ENCODE measurements at places on chromosomes 2 and 18.

DNA sequence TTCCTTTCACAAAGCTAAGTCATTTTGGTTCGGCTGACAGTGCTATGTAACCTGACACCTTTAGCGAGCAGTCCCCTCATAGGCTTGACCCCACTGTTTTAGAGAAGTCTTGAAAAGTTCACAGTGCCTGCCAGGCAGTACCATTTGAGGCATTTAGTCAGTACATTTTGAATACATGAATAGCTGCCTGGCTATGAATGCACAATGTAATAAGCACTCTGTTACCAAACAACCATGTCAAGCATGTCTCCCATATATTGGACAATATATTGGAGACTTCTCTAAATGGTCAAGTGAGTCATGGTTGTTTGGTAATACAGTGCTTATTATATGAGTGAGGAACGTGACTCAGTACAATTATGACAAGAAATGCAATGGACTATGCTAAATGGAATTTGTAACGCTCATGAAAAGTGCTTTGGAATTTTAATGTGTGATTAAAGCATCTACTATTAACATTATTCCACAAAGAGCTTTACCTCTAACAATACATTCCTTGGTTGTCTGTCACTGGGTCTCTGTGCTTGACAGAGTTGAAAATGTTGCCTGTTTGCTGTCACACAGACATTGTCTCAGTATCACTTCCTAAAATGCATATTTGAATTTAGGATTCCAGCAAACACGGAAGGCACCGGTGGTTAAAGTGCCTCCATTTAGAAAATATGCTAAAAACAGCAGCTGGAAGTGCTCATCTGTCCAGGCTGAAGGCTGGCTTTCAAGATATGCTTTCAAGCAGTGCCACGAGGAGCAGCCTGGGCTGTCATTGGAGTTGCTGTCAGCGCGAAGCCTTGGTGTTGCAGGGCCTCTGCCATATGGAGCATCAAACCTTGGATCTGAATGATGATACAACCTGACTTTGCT lies 458.6 kb downstream of the FBXO15 start:
- DNase-seq = no peak

- no peak for DNase-seq
Measured at GRCh38 chr2:72235497-72236415, 88.1 kb upstream of the CYP26B1 start.

GRCh38 chr2:12451726-12452125 lies 265.0 kb upstream of the TRIB2 start:
- no peak for DNase-seq

- no peak for DNase-seq
Measured at GRCh38 chr18:42712065-42712464, 403.4 kb downstream of the RIT2 start.

- DNase-seq = no peak
Measured at GRCh38 chr2:57674025-57674424, 372.6 kb upstream of the VRK2 start.

DNA sequence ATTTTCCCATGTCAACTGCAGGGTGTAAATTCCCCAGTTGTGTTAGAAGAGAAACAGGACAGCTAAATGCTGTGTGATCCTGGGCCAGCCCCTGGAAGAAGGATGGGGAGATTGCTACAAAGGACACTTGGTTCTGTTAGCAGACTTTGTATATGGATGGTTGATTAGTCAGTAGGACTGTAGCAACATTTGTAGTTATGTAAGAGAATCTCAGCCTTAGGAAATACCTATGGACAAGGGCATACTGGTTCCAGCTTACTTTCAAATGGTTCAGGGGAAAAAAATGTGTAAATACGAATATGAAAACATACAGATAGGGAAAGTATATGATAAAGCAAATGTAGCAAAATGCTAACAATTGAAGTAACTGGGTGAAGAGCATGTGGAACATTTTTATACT lies 47.6 kb downstream of the GNAL start:
- no peak for DNase-seq

DNA sequence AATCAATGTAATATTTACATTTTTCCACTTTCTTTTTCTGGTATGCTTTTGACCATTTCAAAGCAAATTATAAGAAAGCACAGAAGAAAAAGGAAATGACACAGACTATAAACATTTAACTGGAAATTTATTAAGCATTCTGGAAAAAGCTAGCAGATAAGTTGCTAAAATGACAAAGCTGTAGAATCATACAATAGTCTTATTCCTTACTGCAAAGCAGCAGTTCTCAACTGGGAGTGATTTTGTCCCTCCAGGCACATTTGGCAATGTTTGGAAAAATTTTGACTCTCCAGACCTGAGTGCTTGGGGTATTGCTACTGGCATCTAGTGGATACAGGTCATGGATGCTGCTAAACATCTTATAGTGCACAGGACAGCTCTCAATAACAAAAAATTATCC lies 75.1 kb downstream of the MBD5 start:
- DNase-seq = no peak

- no peak for DNase-seq
Measured at GRCh38 chr18:64806691-64807090, 657.8 kb upstream of the LINC00305 start.

DNA sequence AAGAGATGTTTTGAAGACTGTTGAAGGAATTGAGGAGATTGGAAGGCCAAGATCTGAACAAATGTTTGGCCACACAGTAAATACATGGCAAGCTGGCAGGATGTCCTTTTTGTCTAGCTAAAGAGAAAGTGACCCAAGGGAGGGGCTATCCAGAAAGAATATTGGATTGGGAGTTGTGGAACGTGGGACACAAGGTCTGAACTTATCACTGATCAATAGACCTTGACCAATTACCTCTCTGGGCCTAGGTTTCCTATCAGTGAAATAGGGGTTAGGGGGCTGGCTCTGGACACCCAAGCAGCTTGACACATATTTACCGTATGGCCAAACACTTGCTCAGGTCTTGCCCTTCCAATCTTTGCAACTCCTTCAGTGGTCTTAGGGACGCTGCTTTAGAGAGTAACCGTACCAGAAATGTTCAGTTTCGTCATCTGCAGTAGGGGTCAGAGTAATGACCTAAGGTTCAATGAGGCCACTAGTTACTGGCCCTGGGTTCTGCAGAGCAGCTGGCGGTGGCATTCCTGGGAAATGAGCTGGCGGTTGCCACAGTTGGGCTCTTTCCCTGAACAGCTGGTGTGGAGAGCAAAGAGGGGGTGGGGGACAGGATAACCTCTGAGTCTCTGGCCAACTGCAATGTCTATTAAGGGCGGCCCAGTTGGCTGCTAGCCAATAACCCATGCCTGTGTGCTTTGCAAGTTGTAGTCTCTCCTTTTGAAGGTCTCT lies 70.1 kb upstream of the STPG4 start:
- no peak for DNase-seq

DNA sequence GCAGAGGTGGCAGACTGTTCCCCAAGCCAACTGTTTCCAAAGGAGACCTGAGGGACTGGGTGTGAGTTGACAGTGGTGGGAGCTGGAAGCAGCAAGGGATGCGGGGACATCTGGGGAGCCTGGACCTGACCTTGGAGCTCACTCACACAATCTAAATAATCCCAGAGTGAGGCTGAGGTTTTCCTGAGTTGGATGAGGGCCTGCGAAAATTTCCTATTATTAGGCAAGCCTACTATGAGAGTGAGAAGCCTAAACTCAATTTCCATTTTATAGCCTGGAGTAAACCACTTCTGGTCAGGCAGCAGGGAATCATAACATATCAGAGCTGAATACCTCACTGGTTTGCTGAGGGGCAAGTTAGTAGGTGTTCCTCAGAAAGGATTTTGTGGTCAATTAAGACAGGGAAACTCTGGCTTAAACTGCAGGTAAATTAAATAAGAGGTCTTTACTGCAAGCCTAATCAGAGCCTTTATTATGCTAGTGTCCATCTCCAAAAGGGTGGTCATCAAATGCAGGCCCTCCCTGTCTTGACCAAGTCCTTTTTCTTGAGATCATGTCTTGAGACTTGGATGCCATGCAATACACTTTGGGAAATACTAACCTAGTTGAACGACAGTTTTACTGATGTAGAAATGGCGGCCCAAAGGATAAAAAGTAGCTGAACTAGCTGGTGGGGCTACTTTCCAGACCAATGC lies 1.7 kb upstream of the COX5B start:
- no peak for DNase-seq

DNA sequence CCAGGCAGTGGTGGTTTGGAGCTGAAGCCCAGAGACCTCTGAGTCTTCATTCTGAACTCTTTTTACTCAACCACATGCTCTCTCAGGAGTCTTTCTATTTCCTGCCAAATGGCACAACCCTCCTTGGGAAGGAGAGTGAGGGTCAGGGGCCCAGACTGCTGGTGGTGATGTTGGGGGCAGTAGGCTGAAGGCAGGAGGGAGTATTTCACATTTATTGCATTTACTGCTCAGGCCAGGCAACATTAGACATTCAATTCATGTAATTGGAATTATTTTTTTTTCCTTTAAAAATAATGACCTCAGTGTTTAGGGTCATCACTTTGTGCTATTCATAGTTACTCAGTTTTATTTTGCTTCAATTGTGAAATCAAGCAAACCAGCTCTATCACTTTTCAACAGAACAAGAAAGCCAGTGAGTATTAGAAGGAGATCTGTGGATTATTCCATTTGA lies 311.3 kb upstream of the NT5C1B start:
- DNase-seq = no peak

DNA sequence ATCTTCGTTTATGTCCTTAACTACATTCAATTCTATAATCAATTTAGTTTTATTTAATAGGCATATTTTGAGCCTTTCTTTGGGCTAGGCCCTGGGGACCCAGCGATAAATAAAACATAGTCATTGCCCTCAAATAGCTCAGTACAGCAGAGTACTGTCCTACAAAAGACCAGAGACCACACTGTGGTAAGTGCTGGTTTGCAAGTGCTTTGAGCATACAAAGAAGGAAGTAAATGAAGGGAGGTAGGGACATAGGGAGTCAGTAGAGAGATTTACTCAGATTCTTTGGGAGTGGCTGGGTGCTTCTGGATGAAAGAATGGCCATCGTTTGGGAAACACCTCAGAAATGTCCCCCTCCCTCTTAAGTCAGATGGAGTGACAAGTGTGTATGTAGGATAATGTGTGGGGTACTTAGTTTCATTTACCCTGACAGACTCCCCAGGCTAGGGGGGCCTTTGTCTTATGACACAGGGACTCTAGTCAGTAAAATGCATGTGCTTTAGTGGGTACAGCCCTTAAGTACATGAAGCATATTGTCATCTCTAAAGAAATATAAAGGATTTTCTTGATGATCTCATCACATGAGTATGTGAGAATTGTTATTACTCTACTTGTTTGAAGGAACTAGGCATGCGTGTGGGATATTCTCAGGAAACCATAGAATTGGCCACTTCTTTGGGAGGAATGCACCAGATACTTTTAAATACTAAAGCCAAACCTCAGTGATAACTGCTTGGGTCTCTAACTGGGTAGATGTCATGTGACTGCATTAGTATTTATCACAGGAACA lies 35.1 kb downstream of the MAPRE2 start:
- DNase-seq = no peak

- DNase-seq = no peak
Measured at GRCh38 chr2:192828175-192828574, 633.4 kb upstream of the TMEFF2 start.

DNA sequence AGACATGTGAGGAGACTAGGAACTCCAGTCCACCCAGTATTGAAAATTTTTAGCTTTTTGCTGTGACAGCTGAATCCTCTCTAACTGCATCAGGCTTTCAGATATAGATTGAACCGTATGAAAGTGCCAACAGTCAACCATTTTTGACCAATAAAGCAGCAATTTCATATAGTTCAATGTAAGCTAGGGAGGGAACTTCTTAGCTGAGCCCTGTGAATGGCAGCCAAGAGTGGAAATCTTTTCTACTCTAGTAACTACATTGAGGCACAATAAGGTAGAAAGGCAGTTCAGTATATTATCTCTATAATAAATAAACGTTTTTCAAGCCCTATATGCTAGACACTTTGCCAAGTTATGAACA lies 96.3 kb upstream of the TANK start:
- no peak for DNase-seq

DNA sequence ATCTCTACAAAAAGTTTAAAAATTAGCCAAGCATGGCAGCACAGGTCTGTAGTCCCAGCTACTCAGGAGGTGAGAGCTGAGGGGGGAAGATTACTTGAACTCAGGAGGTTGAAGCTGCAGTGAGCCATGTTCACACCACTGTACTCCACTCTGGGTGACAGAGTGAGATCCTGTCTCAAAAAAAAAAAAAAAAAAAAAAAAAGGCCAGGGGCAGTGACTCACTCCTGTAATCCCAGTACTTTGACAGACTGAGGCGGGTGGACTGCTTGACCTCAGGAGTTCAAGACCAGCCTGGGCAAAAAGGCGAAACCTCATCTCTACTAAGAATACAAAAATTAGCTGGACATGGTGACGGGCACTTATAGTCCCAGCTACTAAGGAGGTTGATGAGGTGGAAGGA lies 37.0 kb downstream of the PUM2 start:
- DNase-seq = no peak

- DNase-seq = no peak
Measured at GRCh38 chr2:232147440-232148077, 186.0 kb downstream of the DIS3L2 start.

GRCh38 chr2:177545143-177545542 lies 152.6 kb downstream of the AGPS start:
- DNase-seq = no peak

DNA sequence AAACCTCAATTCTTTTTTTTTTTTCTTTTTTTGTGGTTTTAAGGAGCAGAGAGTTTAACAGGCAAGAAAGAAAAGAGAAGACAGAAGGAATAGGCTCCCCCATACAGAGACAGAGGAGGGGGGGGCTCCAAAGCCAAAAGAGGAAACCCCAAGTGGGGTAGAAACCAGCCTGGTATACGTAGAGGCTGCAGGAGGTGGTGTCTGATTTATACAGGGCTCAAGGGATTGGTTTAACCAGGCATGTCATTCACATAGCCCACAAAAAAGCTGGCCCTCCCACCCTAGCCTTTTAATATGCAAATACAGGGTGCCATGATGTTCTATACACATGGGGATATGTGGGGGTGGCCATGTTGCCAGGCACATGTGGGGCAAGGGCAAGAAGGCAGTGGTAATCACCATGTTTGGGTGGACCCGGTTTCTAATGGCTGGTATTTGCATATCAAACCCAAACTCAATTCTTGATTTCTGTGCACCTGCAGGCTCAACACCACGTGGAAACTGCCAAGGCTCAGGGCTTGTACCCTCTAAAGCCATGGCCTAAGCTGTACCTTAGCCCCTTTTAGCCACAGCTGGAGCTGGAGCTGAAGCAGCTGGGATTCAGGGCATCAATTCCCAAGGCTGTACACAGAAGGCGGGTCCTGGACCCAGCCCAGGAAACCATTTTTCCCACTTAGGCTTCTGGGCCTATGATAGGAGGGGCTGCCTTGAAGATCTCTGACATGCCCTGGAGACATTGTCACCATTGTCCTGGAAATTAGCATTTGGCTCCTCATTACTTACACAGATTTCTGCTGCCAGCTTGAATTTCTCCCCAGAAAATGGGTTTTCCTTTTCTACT lies 170.3 kb downstream of the MAIP1 start:
- no peak for DNase-seq

Measured in central memory CD8-positive, alpha-beta T cell (primary cell).